T-helper 9 cell (primary cell): ENCODE measurements at places on chromosomes 3 and 15.

- DNase-seq = no peak
Measured at GRCh38 chr3:17686613-17687012, 55.8 kb downstream of the TBC1D5 start.

DNA sequence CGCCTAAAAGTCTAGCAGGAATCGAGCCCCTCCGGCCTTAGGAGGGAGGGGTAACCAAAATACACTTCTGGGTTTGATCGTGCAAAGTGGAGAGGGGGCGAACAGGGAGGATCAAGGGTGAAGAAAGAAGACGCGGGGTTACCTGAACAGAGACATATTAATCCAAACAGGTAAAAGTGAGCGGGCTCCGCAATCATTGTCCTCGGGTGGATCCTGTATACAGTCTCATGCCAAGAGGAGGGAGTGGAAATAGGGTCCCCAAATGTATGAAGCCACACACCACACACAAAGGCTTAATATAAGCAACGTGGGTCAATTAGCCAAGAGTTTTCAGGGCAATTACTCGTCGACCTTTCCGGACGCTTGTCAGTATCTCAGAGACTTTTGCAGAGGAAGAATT, 749.5 kb downstream of the ROBO1 start:
- no peak for DNase-seq

GRCh38 chr3:143952569-143953072, 19.0 kb upstream of the DIPK2A start:
- DNase-seq = no peak

DNA sequence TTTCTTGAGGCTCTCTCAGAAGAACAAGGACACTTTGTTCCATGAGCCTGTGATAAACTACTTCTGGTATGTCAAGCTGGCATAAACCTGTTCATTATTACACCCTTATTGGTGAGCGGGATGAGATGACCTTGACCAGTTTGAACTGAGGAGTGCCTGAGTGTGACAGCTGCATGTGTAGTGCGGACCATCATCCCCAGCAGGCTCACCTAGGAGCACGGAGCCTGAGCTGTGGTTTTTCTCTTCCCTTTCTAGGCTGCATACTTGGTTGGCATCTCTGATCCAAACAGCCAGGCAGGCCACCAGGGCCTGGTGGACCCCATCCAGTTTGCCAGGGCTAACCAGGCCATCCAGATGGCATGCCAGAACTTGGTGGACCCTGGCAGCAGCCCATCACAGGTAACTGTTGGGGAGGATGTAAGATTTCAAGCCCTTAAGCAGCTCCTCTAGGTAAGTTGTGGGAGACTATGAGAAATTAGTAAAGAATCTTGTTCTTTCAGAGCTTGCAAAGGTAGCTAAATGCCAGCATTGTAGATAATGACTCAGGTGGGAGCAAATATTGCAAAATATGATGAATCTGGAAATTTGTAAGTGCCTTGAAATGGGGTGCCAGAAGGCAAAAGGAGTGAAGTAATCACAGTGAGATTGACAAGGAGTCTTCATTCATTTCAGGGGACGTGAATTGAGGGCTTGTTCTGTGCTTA, 288.9 kb upstream of the TPM1 start:
- DNase-seq = no peak

GRCh38 chr3:16395212-16395611, 118.3 kb downstream of the RFTN1 start:
- no peak for DNase-seq

GRCh38 chr15:33795070-33795469, 173.2 kb upstream of the CHRM5 start:
- no peak for DNase-seq

- no peak for DNase-seq
Measured at GRCh38 chr3:189710620-189711402, 79.6 kb downstream of the TP63 start.

- DNase-seq = no peak
Measured at GRCh38 chr3:172155897-172156585, 116.7 kb downstream of the FNDC3B start.

GRCh38 chr15:93803421-93804152, 427.8 kb upstream of the MCTP2 start:
- DNase-seq = no peak

- DNase-seq = no peak
Measured at GRCh38 chr15:60536314-60536713, 57.4 kb upstream of the ICE2 start.

GRCh38 chr15:47504624-47505256, 212.6 kb upstream of the SEMA6D start:
- DNase-seq = no peak

GRCh38 chr3:83169473-83169872, 1408.0 kb upstream of the GBE1 start:
- no peak for DNase-seq

DNA sequence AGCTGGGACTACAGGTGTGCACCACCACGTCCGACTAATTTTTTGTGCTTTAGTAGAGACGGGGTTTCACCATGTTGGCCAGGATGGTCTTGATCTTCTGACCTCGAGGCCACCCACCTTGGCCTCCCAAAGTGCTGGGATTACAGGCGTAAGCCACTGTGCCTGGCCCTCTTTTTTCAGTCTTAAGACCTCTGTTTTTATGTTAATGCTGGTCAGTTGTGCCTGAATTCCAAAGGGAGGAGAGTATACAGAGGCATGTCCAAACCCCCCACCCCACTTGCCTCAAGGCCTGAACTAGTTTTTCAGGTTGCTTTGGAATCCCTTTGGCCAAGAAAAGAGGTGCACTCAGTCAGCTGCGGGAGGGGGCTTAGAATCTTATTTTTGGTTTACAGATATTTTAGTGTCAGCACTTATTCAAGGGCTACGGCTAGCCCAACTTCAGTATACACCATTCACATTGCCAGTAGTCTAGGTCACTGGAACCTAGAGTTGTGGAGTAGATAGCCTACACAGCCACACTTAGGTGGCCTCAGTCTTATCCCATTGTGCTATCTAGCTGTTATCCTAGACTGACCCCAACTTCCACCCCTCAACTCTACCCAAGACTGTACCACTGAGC, 128.0 kb upstream of the TPM1 start:
- DNase-seq = no peak
